Immature natural killer cell (primary cell): ENCODE measurements at places on chromosomes 3 and 15. TPM values are rescaled to one million over a fixed set of nuclear protein-coding genes. Genes with fewer than 3 reads are reported as not detected.

DNA sequence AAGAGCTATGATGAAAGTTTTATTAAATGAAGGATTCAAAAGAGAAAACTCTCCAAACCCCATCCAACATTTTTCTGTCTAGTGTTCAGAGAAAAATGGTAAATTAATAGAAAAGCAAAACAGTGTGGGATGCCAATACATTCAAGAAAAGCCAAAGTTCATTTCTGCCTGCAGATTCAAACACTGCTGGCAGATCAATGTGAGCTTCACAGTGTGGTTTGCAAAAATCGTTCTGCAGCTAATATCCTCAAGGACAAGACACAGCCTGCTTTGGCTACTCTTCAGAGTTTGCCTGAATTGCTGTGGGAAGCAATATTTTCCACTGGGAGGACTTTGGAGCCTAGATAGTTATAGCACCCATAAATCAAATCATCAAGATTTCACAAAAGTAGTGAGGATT lies 619.9 kb upstream of the SUCLG2 start:
- DNase-seq = no peak

Gene IMPG2
- 0.04 TPM for polyA plus RNA-seq

- DNase-seq = no peak
Measured at GRCh38 chr3:167146911-167147310, 233.2 kb downstream of the ZBBX start.

Gene ARL14
- polyA plus RNA-seq = not detected

Gene RHOV
- polyA plus RNA-seq = not detected

Gene C3orf22
- polyA plus RNA-seq = not detected
